ENCODE measurements at places on chromosomes 6 and 20. TPM values are rescaled to one million over a fixed set of nuclear protein-coding genes. Genes with fewer than 3 reads are reported as not detected.

GRCh38 chr6:137919837-137920730, 53.0 kb downstream of the TNFAIP3 start:
- no peak for DNase-seq

DNA sequence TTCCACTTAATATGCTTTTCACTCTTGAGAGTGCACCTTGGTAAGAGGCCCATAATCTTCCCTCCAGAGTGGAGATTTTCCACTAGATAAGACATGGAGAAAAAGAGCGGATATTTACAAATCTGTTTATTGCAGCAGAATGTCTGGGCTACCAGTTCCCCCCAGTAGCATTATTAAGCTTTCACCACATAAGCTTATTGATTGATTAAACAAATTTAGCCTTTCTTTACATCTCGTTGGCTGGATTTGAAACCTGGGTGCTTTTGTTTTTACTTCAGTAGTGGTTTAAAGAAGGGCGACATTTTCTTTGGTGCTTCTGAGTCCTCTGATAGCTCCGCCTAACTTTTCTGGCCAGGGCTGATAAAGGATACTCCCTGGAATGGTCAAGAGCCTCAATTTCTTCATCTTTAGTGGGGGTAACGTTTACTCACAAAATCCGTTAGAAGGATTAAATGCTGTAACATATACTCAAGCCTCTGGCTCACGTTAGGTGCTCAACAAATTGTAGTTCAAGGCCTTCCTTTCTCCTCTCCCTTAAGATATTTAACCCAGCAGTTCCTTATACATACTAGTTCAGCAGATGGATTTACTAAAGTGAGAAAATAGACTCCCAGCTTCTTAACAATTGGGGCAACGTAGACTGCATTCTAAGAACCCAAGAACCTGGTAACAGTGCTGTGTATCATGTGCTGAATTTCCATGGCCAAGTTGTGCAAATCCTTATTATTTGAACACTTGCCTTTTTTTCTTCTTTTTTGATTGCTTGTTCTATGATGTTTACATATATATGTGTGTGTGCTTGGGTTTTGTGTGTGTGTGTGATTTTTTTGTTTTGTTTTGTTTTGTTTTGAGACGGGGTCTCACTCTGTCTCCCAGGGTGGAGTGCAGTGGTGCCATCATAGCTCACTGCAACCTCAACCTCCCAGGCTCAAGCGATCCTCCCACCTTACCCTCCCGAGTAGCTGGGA, 91.4 kb downstream of the RREB1 start:
- DNase-seq = no peak

DNA sequence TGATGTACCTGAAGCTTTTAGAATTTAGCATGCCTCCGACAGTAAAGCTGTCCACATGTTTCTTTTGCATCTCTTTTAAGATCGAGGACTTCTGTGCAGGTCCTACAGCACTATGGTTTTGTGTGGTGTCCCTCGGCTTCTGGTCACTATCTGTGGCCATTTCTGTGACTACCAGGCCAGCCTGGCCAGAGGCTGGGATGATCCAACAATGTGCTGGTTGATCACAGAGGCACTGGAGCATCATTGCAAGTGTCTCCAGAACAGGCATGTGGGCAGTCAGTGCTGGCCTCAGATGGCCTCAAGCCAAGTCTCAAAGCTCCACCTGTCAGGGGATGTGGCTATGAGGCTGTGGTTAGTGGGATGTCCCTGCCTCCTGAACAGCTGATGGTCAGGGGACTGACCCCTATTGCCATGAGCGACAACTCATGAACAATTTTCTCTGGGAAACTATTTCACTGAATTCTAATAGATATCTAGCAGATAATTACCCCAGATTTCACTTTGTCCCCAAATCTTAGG, 136.6 kb downstream of the SYNDIG1 start:
- DNase-seq = no peak

- DNase-seq = no peak
Observed at GRCh38 chr6:19968201-19968600, 131.0 kb downstream of the ID4 start.

DNA sequence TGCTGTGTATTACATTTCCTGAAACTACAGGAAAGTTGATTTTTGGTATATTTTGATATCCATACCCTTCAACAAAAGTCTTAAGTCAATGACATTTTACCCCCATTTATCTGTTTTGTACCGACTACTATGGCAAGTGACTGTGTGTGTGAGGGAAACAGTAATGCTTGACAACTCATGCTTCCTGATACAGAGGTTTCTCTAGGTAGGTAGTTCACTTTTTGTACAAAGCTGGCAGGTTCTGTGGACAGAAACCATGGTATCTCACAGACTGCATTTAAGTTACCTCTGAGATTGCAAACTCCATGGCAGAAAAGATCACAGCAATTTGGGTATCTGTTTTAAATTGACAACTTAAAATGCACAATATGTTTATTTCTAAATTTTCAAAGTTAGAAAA, 28.8 kb downstream of the FARS2 start:
- DNase-seq = no peak

CCN6 gene
- 6.7 TPM for total RNA-seq

DNA sequence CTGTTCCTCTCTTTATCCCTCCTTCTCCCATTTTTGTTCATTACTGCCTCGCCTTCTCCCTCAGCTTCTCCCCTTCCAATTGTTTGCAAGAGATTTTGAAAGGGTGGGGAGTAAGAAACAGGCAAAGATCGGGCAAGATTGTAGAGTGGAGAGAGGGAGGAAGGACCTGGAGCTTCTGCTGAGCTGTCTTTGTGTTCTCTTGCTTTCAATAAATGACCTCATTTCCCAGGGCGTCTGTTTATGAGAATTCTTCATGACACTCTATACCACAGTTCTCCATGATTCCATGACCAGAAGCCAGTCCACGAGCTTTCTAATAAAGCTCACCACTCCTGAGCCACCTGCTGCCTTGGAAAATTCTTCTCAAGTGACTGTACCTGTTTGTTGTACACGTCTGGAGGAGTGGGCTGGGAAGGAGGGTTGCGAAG, 50.0 kb upstream of the PLEKHG1 start:
- DNase-seq = no peak

- no peak for DNase-seq
Observed at GRCh38 chr20:44204832-44205215, 5.7 kb downstream of the OSER1 start.

GRCh38 chr6:71250099-71250602, 38.5 kb upstream of the OGFRL1 start:
- no peak for DNase-seq

FAM217A gene
- total RNA-seq = not detected

GUCA1A gene
- not detected for total RNA-seq

DNA sequence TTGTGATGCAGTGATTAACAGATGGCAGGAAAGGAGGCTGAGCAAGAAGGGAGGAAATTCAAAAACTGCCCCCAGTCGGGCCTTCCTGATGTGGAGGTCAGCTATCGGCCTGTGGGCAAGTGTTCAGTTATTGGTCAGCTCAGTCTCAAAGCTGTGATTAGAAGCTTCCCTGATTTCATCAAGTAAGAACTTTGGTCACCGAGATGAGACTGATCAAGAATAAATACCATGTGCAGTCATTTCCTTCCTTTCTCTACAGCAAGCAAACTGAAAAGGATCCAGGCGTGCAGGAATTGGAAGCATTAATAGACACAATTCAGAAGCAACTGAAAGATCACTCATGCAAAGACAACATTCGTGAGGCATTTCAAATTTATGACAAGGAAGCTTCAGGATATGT, 69.7 kb downstream of the EFHC1 start:
- no peak for DNase-seq

DNA sequence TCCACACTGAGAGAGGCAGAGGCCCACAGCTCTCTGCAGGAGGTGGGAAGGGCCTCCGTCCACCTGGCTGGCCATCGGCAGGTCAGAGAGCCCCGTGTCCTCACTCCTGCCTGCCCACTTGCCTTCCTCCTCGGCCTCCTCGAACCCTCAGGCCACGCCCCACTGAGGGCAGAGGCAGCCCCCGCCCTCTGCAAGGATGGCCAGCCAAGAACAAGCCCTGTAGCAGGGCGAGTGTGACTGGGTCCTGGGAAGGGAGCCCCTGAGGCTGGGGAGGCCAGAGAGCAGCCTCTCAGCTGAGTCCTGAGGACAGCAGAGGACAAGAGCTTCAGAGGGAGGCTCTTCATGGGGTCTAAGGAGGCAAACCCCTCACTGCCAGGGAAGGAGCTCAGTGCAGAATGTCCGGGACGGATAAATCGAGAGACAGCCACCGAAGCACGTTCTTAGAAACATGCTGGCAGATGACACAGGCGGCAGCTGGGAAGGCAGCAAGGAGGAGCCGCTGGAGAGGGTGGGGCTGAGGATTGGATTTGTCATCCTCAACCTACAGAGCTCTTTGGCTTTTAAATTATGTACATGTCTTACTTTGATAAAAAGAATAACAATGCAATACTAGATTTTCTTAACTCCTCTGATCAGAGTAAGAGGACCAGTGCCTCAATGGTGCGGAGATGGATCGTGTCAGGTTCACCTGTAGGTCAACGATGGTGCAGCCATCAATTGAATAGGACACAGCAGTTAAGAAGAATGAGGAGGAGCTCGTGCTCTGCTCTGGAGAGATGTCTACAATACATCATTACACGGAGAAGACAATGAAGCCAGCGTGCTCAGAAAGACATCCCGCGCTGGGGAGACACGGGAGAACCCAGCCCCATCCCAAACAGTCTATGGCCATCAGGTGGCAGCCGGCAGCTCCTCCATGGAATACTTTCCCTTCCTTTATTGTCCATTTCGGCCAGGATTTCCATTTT, 53.0 kb downstream of the GNAS-AS1 start:
- no peak for DNase-seq

GRCh38 chr20:3923818-3924217, 34.6 kb downstream of the PANK2 start:
- no peak for DNase-seq

- DNase-seq = no peak
Observed at GRCh38 chr20:61596687-61597330, 344.7 kb downstream of the CDH4 start.

CLPSL2 gene
- not detected for total RNA-seq

SPAG4 gene
- 16.0 TPM for total RNA-seq

GRCh38 chr6:92687278-92687677, 732.1 kb downstream of the EPHA7 start:
- DNase-seq = no peak

DNA sequence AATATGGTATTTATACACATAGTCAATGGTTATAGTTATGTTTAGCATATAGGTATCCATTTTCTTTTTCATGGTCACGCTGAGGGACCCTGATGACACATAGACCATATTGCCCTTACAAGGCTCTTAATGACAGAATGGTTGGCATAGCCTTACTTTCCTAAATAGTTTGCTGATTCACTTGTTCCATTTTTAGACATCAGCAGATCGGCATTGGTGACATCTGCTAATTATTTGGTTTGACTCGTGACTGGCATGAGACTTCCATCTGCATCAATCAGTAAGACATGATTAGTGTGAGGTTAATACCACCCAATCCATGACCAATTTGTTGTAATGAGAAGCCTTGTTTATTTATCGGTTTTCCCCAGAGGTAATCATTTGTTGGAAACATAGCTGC, 309.7 kb downstream of the ALDH8A1 start:
- DNase-seq = no peak

DNA sequence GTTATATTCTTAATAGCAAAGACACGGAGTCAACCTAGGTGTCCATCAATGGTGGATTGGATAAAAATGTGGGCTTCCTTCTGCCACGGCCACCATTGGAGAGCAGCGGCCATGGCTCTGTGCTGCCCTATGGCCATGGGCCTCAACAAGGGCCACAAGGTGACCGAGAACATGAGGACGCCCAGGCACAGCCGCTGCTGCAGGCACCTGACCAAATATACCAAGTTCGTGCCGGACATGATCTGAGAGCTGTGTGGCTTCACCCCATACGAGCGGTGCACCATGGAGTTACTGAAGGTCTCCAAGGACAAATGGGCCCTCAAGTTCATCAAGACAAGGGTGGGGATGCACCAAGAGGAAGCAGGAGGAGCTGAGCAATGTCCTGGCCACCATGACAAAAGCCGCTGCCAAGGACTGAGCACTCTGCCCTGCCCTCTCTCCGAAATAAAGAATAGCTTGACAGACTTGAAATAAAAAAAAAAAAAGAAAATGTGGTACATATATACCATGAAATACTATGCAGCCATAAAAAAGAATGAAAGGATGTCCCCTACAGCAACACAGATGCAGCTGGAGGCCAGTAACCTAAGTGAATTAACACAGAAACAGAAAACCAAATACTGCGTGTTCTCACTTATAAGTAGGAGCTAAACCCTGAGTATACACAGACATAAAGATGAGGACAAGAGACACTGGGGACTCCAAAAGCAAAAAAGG, 81.0 kb downstream of the FKBP5 start:
- no peak for DNase-seq

DNA sequence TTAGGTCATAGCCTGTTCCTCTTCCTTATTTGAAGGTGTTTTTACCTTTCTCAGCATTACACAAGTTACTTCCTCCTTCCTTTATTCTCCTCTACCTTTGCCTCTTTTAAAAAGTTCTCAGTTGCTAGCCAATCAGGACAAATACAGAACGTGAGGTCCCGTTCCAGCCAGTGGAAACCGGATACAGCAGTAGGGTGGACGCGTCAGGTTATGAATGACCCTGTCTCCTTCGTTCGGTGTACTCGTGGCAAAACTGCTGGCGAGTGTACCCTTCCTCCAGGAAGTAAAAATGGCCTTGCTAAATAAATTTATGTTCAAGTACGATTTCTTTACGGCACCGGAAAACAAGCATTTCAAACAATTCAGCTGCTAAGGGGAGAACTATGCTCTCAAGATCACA, 77.0 kb upstream of the MLN start:
- no peak for DNase-seq

DNA sequence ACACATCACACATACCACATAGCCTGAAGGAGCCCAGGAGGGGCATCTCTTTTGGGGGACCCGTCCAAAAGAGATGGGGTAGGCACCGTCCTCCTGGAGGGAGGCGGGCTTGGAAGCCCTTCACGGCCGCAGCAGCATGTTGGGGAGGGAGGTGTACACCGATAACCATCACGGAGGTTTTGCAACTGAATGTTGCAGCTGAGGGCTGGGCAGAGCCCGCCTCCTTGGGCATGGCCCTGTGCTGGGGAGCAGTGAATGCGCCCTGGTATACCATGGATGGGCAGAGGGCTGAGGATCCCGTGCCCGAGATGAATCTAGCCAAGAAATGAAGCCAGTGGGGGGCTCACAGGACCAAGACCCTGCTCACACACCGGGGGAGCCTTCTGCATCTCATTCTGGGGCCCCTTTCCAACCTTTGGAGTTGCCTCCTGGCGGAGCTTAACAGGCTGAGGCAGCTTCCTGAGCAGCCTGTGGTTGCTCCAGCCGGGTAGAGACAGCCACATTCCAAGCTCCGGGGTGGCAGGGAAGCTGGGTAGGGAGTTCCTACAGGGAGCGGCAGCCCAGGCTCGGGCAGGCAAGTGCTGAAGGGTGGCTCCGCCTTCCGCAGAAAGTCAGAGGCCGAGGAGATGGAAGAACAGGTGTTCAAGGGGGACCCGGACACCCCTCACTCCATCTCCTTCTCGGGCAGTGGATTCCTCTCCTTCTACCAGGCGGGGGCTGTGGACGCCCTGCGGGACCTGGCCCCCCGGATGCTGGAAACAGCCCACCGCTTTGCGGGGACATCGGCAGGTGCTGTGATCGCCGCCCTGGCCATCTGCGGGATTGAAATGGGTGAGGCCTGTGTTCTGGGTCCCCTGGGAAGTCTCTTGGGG, at the start of gene PNPLA1:
PNPLA1 (plus strand) TSS at position 227 of the 872 bp plus-strand sequence; CDS start at position 627, 400 bp downstream.
- DNase-seq = no peak

All from kidney (tissue), 22 donors.